ENCODE measurements at places on chromosomes 3 and 15.

DNA sequence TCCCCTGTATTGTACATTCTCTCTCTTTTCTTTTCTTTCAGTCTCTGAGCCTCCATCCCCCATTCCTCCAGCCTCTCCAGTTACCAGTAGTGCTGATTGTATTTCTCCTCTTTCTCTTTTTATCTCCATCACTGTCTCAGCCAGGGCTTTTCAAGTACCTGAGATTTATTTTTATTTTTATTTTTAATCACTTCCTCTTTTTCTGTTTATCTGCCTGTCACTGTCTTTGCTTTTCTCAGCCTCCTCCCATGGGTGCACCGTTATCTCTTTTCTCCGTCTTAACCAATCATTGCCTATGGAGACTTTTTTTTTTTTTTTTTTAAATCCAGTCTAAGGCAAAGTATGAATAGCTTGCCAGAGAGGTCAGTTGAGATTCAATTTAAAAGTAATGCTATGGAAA lies 359.3 kb downstream of the GAP43 start:
- no peak for DNase-seq

- no peak for DNase-seq
These were observed 33.6 kb downstream of the AKAP13 start for GRCh38 chr15:85414037-85414436.

- DNase-seq = peak; percentile 68
These were observed 24.2 kb downstream of the ABHD2 start for GRCh38 chr15:89112341-89112971.

GRCh38 chr3:123163141-123163540 lies 38.6 kb upstream of the SEC22A start:
- DNase-seq = no peak

DNA sequence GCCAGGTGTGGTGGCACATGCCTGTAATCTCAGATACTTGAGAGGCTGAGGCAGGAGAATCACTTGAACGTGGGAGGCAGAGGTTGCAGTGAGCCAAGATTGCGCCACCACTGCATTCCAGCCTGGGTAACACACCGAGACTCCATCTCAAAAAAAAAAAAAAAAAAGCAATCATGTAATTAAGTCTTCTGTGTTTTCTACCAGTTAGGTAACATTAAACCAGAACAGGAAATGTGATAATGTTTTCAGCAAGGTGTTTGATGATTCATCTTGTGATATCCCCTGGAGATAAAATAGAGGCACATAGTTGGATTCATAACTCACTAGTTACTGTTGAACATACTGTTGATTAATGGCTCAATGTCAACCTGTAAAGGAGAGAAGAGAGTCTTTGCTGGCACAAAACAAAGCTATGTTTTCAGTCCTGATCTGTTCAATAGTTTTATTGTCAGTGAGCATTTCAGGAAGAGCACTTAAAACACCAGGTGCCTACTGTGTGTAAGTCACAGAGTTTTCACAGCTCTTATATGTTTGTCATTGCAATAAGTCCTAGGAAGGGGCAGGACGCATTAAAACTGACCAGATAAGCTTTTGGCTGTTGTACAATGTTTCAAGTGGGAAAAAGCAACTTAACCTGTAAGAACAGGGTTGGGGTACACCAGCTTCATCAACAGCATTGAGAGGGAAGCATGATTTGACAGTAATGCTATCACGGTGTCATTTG lies 19.5 kb downstream of the DNAJB11 start:
- peak; percentile 48 for DNase-seq

DNA sequence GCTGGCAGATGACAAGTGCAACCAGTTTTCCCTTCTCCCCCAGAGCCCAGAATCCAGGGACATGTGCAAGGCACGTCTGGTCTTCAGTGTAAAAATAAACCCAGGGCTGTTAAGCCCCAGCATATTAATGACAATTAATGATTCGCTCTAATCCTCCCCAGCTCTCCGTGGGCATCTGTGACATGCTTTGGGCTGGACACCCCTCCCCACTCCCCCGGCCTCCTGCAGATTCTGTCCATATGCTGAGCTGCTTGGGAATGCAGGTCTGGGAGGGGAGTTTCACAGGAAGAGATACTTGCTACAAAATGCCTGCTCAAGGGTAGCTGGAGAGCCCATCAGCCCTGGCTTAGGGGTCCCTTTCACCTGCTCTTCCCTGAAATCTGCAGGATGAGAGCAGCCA lies 43.0 kb upstream of the NTRK3 start:
- no peak for DNase-seq

DNA sequence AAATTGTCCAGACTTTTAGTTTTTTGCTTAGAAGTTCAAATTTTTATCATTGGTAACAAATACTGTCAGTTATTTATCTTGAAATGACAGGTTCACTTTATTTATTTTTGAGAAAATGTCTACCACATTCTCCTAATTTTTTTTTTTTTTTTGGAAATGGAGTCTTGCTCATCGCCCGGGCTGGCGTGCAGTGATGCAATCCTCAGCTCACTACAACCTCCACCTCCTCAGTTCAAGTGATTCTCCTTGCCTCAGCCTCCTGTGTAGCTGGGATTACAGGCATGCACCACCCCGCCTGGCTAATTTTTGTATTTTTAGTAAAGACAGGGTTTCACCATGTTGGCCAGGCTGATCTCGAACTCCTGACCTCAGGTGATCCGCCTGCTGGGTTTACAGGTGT lies 16.1 kb upstream of the EBLN2 start:
- peak; percentile 65 for DNase-seq

DNA sequence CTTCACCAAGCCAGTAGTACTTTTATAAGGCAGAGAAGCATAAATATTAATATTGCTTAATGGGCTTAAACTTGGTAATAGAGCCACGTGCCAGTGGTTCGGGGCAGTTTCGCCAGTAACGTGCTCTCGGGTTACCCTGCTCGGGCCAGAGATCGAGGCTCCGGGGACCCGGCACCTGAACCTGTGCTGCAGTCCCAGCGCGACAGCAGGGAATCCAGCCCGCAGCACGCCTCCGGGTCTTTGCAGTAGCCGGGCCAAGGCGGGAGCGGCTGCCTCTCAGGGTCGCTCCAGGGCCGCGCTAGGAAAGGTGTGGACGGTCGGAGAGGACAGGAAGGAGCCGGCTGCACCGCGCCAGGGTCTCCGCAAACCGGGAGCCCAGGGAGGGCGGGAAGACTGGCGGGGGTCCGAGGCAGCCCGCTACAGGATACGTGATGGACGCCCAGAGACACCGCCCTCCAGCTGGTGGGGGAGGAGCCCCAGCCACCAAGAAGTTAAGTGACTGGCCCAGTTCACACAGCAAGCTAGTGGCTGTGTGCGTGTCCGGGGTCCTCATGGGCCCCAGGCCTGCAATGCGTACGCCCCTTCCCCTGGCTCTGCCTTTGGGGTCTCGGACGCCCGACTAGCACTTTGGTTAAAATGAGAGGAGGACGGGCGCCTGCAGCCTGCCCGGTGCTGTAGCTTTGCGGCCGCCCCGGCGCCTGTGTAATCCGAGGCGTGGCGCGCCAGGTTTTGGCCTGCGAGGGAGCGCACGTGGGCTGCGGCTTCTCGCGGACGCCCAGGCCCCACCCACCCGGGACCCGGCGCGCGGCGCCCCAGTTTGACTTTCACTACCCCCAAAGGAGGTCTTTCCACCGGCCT lies 1.2 kb upstream of the PDE8A start:
- DNase-seq = peak; percentile 91

- no peak for DNase-seq
These were observed 32.0 kb upstream of the MBNL1 start for GRCh38 chr3:152236716-152237115.

DNA sequence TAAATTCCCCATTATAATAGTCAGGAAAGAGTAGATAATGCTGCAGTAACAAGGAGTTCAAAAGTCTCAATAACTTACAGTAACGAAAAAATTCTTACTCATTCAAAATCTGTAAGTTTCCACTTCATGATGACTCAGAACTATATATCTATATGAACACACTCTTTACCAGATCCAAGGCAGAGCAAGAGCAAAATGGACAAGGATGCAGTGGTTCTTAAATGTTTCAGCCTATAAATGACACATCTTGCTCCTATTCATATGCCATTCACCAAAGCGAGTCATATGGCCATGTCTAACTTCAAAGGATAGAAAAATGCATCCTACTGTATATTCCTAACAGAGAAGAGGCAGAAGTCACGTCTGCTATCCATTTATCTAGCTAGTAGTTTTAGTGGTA lies 787.7 kb downstream of the NAALADL2 start:
- DNase-seq = no peak
